ENCODE measurements at places on chromosomes 7 and 10.
A peak's percentile ranks its signal among the peaks of the same experiment; 100 is the strongest.

- DNase-seq, result no peak
Measured at GRCh38 chr10:31204090-31204489, 114.9 kb upstream of the ZEB1 start.

- DNase-seq, result no peak
Measured at GRCh38 chr10:142371-142770, 7.1 kb downstream of the ZMYND11 start.

- DNase-seq, result no peak
Measured at GRCh38 chr10:97531401-97531986, 32.8 kb downstream of the UBTD1 start.

- no peak for DNase-seq
Measured at GRCh38 chr10:77186936-77187335, 450.7 kb downstream of the KCNMA1 start.

- no peak for DNase-seq
Measured at GRCh38 chr10:69025370-69025896, 36.8 kb downstream of the KIFBP start.

GRCh38 chr10:102312683-102313082 is 67.4 kb downstream of the GBF1 start:
- no peak for DNase-seq

- DNase-seq, result no peak
Measured at GRCh38 chr10:66234872-66235271, 691.0 kb upstream of the LRRTM3 start.

DNA sequence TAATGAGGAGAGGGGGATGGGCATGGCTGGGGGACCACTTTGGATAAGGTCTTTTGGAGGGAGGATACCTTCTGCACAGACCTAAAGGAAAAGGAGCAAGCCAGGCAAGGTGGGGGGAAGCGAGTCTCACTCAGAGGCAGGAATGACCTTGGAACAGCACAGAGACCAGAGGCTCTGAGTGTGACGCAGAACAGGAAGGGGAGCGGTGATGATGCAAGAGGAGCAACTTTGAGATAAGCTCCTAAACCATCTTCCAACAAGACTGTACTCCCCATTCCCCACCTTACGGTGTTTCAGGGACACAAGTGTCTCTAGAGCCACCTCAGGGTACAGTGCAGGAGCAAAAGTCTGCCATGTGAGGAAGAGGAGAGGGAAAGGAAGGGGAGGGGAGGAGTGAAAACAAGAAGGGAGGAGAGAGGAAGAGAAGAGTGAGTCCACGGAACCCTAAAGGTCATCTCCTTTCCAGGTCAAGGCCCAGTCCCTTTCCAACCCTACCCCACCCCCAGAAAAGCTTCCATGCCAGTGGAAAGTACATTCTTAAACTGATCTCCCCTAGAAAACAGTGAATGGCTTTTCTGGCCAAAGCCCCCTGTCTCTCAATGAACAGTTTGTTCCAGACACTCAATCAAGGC is 54.1 kb downstream of the JAZF1 start:
- DNase-seq, result no peak

DNA sequence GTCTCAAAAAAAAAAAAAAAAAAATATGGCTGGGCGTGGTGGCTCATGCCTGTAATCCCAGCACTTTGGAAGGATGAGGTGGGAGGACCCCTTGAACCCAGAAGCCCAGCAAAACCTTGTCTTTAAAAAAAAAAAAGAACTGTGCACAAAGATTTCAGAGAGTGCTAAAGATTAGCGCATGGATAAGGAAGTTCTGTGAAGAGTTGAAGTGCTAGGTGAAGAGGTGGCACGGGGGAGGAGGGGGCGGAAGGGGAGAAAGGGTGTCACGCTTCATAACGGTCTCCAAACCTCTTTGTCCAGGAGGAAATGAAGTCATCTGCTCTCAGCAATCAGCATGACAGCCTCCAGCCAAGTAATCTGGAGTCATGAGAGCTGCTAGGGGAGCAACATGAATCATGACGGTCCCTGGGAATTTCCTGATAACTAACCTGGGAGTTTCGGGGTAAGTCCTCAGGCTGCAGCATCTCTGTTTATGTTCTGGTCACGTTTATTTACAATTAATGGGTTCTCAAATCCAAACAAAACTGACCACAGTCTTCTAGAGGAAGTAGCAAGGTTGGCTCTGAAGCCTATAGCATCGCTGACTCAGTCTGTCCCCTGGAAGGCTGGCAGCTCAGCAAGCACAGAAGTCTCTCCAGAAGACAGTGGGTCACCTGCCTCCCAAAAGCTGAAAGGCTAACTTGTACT is 1.9 kb upstream of the PLAU start:
- peak; percentile 40 for DNase-seq

- no peak for DNase-seq
Measured at GRCh38 chr7:156654511-156655234, 14.1 kb downstream of the RNF32 start.

DNA sequence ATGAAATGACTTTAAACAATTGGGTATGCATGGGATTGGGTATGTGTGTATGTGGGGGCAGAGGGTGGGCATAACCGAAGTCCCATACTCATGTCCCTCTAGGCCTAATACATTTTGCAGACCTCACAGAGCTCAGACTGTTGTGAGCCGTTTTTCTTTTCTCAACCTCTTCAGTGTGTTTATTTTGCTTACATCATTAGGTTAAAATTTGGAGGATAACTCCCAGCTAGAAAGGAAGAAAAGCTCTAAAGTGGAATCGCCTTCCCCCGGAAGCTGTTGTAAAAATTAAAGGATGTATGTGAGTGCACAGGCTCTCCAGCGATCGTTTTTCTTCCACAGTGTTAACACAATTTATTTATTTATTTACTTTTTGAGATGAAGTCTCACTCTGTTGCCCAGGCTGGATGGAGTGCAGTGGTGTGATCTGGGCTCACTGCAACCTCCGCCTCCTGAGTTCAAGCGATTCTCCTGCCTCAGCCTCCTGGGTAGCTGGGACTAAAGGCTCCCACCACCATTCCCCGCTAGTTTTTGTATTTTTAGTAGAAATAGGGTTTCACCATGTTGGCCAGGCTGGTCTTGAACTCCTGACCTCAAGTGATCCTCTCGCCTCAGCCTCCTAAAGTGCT is 1.5 kb upstream of the H2AZ2 start:
- no peak for DNase-seq

- no peak for DNase-seq
Measured at GRCh38 chr7:106644999-106645398, 16.0 kb downstream of the CCDC71L start.

DNA sequence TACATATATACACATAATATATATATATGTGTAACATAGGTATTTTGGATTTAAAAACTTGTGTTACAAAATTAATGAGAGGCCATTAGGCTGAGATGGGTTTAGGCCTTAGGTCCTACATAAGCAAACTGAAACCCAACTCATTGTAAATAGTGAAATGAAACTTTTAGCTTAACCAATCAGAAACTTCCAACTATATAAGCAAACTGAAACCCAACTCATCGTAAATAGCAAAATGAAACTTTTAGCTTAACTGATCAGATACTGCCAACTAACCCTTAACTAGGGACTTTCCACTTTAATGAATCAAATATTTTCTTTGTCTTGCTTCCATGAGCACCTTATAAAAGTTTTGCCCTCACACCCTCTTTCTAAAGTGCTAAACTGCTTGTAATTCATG is 17.3 kb upstream of the SAMD9L start:
- no peak for DNase-seq

GRCh38 chr10:74322141-74322540 is 171.1 kb downstream of the ADK start:
- no peak for DNase-seq

GRCh38 chr7:124072603-124073309 is 39.9 kb upstream of the TMEM229A start:
- DNase-seq, result no peak

- no peak for DNase-seq
Measured at GRCh38 chr10:10132009-10132408, 885.7 kb upstream of the CELF2 start.

GRCh38 chr10:101995451-101996063 is 60.4 kb downstream of the ARMH3 start:
- no peak for DNase-seq

GRCh38 chr10:100977436-100977835 is 8.1 kb downstream of the SEMA4G start:
- DNase-seq, result no peak

DNA sequence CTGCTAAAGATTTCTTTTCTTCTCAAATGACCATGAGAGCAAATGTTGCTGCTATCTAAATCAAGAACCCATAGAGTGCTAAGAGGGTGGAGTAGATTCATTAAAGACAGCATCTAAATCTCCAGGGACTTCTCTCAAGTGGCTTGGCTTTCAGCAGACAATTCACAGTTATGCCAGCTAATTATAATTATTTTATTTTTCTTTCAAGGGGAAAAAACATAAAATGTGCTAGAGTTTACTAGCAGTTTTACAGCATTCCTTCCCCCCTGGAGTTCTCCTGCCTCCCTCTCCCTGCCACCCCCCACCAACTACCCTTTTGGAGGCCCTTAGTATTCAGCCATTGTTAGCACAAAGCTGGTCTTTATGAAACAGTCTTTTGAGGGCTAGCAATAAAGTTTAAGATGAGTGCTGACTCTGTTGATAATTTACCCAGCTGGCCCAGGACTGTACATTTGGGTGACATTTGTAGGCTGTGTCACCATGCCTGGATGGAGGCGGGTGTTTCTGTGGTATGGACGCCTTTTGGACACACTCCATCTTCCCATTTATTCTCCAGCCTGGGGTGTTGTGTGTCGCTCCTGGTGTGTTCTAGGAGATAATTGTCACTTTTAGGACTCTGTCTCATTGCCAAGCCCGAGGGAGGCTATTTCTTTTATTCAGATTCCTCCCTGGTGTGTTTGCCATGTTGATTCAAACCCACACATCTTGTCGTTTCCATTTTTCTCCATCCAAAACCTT is 160.2 kb downstream of the CREB5 start:
- no peak for DNase-seq

GRCh38 chr7:70416347-70416985 is 715.5 kb upstream of the GALNT17 start:
- no peak for DNase-seq

DNA sequence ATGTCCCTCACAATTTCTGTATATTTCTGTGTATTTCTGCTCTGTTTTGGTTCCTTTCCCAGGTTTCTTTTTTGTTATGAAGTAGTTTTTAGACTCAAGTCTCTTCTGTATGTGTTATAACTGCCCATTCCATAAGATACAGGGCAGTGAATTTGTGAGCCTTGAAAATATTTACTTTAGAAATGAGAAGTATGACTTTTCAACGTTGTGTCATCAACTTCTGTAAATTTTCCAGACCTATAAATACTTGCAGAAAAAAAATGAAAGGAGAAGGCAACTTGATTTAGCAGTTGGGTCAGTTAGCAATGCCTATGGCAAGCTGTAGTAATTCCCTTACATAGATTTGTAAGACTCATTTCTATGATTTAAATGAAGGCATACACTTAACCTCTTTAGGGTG is 11.5 kb downstream of the EGFR start:
- DNase-seq, result no peak

DNA sequence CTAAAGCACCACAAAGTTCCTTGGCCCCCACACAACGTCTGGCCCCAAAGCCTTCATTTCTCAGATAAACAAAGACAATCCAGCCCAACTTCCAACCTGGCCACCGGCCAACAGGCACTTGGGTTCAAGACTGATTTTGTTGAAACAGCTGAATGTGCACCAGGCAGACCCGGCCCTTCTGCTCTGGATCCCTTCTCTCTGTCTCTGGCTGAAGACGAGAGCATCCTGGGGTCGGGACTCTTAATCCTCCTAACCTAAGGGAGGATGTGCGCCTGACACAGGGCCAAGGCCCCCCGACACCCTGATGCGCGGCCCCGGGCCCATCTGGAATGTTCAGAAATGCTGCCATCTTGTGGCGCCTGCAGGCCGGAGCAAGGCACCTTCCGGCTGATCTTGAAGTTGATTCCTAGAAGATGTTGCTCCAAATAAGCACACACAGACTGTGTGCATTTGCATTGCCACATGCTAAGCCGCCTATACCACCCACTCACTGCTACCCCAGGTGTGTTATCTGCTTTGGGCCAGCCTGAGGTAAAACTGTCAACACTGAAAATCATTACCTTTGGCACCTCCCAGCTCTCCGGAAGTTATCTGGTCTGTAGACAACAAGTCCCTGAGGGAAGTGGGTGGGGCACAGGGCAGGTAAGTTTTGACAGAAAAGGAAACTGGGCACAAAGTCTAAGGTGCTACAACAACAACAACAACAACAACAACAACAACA is 98.4 kb upstream of the HABP2 start:
- DNase-seq, result peak; percentile 20

DNA sequence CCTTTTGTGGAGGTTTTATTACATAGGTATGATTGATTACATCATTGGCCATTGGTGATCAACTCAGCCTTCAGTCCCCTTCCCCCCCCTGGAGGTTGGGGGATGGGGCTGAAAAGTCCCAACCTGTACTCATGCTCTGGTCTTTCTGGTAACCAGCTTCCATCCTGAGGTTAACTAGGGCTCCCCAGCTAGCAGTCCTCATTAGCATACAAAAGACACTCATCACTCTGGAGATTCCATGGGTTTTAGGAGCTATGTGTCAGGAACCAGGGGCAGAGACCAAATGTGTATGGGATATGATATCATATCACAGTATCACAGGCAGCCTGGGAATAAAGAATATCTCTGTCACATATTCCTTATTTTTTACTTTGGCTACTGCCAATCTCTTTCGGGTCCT is 13.6 kb downstream of the CCSER2 start:
- DNase-seq, result peak; percentile 18

DNA sequence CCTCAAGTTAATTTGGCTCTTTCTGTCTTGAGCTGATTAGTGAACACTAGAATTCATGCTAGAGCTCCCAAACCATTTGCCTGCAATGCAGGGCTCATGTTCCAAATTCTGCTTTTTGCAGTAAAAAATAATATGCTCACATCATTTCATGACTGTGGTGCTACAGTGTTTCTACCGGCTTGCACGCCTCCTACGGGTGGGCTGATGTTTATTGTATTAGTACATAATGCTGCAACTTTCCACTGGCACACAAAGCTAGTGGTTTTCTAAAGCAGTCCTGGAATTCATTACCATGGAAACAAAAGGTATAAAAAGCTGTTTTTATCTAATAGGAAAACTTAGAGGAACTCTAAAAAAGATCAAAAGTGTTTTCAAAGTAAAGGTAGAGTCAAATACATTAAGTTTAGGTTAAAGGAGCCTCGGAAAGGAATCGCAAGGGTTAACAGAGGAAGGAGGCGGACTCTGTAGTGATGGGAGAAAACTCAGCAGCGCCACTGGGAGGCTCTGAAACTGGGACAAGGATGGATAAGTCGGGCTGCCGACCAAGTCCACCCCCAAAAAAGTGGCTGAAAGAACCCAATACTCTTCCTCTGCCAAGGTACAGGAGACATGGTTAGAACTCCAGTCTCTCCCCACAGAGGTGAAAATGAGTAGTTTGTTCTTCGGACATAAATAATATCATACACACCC is 25.9 kb downstream of the GRM8 start:
- DNase-seq, result no peak
